ENCODE measurements at places on chromosomes 13 and 19.

- DNase-seq: no peak
Measured at GRCh38 chr19:7645163-7645562, 8.3 kb downstream of the STXBP2 start.

- DNase-seq: no peak
Measured at GRCh38 chr13:106477303-106477702, 58.2 kb downstream of the EFNB2 start.

DNA sequence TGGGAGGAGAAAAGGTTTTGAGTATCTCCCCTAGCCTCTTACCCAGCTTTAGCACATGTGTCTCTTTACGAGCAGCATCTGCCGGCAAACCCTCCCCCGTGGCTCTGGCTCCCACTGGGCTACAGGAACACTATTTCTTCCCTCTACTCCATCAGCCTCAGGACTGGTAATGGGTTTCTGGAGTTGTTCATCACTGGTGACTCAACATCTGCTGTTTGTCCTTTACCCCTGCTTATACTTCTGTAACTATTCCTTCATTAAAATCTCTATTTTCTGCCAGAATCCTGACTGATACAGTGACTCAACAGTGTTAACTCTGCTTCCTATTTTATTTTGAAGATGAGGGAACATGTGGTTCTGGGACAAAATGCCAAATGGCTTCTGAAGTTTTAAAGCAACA lies 437.3 kb upstream of the HTR2A start:
- no peak for DNase-seq

- DNase-seq: peak; percentile 43
Measured at GRCh38 chr19:48842789-48843162, 6.5 kb upstream of the HSD17B14 start.

DNA sequence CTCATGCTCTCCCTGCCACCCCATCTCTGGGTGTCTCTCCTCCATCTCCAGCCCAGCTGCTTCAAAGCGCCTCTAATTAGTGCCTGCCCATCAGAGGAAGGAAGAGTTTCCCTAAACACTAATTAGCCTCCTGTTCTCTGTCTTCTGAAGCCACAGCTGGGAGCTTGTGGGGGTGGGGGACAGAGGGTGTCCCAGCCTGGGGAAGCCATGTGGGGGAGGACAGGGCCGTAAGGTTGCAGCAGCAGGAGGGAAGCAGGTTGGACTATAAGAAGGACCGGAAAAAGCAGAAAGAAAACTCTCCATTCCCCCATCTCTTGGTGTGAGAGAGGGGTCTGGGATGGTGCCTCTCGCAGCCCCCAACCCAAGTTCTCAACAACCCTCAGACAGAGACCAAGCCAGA lies 26.2 kb downstream of the SLC8A2 start:
- DNase-seq: no peak

GRCh38 chr19:52622261-52622660 lies 15.9 kb downstream of the ZNF83 start:
- DNase-seq: no peak

GRCh38 chr13:90757127-90757680 lies 590.3 kb upstream of the MIR17HG start:
- no peak for DNase-seq

GRCh38 chr19:6551607-6552450 lies 21.0 kb downstream of the TNFSF9 start:
- peak; percentile 32 for DNase-seq

GRCh38 chr19:23822735-23823134 lies 64.0 kb upstream of the ZNF681 start:
- DNase-seq: no peak
